ENCODE measurements at places on chromosomes 11 and 22. TPM values are rescaled to one million over a fixed set of nuclear protein-coding genes. Genes with fewer than 3 reads are reported as not detected.

TMPRSS13 gene
- 0.81 TPM for polyA plus RNA-seq

HYOU1 gene
- 108 TPM for polyA plus RNA-seq

GRCh38 chr11:28632338-28632737, 524.1 kb downstream of the METTL15 start:
- DNase-seq: no peak

DNA sequence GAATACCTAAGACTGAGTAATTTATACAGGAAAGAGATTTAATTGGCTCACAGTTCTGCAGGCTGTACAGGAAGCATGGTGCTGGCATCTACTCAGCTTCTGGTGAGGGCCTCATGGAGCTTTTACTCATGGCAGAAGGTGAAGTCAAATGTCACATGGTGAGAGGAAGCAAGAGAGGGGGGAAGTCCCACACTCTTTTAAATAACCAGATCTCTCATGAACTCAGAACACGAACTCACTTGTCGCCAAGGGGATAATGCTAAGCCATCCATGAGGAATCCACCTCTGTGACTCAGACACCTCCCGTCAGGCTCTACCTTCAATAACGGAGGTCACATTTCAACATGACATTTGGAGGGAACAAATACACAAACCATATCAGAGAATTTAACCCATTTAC, 42.2 kb downstream of the BIRC2 start:
- DNase-seq: no peak

CDON gene
- polyA plus RNA-seq: 23.8 TPM

GRCh38 chr22:41899110-41899509, 15.8 kb downstream of the SHISA8 start:
- DNase-seq: no peak

All from left renal cortex interstitium (tissue), 4 donors.